ENCODE measurements at places on chromosomes 1 and 21.
A peak's percentile ranks its signal among the peaks of the same experiment; 100 is the strongest.

GRCh38 chr1:156260896-156261295 lies 13.0 kb upstream of the PAQR6 start:
- no peak for DNase-seq

- peak; percentile 18 for DNase-seq
Observed at GRCh38 chr1:89310505-89310904, 37.8 kb upstream of the GBP5 start.

DNA sequence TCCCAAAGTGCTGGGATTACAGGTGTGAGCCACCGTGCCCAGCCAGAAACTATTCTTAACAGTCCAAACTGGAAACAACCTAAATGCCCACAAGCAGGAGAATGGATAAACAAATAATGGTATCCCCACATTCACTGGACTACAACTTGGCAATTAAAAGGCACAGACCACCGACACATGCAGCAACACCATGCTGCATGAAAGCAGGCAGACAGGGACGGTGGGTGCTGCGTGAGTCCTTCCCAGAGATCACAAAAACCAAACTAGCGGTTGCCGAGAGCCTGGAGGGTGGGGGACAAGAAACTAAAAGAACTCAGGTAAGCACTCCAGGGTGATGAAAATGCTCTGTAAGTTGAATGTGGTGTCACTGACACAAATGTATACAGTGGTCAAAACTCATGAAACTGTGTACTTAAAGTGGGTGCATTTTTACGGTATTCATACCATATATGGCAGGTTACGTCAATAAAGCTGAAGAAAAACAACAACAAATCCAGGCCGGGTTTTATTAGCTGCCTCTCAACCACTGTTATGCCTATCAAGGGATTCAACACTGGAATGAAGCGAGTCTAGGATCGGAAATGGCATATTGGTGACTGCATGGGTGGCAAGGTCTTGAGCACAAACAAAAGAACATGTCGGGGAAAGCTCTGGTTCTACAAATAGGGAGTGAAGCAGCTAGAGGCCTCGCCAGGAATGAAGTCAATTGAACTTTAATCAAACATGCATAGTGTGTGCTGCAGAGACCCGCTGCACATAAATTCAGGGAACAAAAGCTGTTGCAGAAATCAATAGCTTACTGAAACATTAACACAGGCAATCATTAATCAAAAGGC lies 52.4 kb downstream of the SLC45A1 start:
- DNase-seq, result no peak

GRCh38 chr1:19312782-19313635 lies 883 bp downstream of the SLC66A1 start:
- DNase-seq, result peak; percentile 53
